GM12865 (cell line): ENCODE measurements at places on chromosomes 5 and 9.

- no peak for DNase-seq
These were observed 410.3 kb downstream of the DTWD2 start for GRCh38 chr5:118578093-118578492.

DNA sequence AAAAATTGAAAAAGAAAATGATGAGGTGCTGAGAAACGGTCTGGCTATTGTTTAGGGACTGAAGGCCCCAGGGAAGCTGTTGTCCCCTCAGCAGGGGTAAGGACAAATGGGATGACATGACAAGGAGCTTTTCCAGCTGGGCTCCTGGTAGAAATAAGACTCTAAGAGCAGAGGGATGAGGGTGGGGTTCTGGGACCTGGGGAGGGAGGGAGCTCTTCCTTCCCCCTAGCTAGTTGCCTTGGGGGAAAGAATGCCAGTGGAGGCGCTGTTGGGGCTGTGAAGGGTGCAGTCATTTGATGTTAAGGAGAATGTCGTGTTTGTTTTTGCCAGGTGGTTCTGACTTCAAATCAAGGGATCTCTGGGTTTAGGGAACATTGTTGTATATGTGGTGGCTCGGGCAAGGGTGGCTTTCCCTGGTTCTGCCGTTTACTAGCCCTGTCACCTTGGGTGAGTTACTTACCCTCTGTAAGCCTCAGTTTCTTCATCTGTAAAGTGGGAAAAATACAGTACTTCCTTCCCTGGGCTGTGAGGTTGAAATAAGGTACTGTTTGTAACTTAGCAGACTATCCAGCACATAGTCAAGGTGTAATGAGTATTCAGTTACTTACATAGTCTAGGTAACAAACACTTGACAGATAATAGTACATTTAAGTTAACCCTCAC, 47.8 kb downstream of the WWC1 start:
- DNase-seq, result no peak

GRCh38 chr9:97759581-97760288, 62.6 kb upstream of the XPA start:
- DNase-seq, result no peak

GRCh38 chr5:128962211-128962610, 3.1 kb upstream of the SLC27A6 start:
- DNase-seq, result no peak

- no peak for DNase-seq
These were observed 49.3 kb downstream of the ALG2 start for GRCh38 chr9:99172124-99173091.

- peak; percentile 40 for DNase-seq
These were observed 500.0 kb upstream of the C9orf72 start for GRCh38 chr9:28073270-28073669.

- no peak for DNase-seq
These were observed 13.8 kb downstream of the CSNK1A1 start for GRCh38 chr5:149537374-149537975.

DNA sequence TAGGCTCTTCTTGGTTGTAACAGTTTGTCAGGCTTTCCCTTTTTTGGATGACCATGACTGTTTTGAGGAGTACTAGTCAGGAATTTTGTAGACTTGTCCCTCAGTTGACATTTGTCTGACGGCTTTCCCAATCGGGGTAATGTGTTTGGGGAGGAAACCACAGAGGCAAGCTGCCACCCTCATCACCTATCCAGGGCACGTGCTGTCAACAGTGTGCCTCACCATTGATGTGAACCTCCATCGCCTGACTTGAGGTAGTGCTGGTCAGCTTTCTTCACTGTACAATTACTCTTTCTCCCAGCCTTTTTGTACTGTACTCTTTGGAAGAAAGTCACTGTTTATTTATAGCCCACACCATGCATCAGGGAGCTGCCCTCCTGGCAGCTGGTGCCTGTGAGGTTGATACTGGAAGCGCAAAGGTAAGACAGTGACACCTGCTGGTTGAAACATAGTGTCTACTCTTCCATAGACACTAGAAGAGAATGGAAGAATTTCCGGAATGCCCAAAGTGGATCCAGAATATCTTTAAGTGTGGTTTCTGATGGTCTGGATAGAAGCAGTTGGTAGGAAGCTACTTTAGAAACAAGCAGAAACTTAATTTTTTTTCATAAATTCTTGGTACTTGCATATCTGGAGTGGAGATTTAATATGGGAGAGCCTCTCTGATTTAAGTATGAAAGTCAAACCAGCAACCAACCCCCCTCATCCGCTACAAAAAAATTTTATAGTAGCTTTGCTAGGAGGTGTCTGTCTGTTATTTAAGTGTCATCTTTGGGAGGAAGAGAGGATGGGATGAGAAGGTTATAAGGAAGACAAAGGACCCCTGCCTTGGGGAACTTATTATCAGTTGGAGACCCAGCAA, 69.3 kb downstream of the SNX30 start:
- DNase-seq, result peak; percentile 61

DNA sequence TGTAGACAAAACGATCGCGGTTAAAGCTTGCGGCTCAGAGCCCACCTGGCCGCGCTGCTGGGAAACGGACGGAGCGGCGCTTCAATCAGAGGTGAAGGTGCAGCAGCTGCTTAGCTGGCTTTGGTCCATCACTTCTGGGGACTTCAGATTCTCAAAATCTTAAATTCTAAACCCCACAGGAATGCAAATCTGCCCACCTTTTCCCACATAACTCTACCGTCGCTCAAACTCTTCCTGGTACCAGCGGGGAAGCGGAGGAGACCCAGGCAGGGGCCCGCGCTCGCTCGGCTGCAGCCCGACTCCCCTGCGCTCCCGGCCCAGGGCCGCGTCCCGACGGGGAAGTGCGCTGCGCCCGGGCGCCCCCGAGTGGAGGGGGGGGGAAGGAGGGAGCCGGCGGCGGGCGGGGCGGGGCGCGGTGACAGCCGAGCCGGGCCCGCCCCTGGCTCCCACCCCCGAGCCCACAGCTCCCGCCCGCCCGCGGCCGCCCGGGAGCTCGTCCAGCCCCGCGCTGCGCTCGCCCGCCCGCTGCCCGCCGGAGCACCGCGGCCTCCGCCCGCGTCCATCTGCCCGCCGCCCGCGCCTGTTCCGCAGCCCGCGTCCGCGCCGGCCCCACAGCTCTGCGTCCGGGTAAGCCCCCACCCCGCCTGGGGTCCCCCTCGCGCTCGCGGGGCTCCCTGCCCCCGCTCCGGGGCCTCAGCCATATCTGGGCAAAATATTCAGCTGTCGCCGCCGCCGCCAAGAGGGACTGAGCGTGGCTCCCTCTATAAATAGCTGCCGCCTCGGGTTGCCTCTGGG, at the start of gene TMOD1:
TMOD1 (plus strand) TSS at position 490 of the 795 bp plus-strand sequence. CDS start 22,523 bp downstream, outside the sequence.
- peak; percentile 88 for DNase-seq

- no peak for DNase-seq
These were observed 16.8 kb upstream of the PHF19 start for GRCh38 chr9:120893611-120894307.

- DNase-seq, result peak; percentile 15
These were observed 443.0 kb downstream of the ACTL7B start for GRCh38 chr9:108412755-108413154.

DNA sequence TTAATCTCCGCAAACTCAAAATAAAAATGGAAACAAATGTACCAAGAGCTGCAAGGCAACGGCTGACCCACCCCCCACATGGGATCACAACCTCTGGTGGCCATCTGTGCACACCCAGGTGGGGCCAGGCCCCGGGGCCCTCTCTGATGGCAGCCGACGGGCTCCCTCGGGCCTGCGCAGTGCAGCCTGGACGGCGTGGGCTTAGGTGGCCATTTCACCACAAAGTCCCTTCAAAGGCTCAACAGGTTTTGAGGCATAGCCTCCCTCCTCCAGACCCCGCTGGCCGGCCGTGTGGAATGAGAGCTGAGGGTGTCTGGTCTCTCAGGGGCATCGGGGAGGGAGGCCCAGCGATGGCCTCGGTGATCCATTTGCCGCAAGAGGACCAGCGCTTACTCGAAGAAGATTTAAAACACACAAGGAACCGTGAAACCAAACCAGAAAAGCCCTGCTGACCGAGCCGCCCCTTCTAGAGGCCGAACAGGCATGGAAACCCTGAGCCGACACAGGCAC, 42.7 kb upstream of the CEP72 start:
- DNase-seq, result no peak

GRCh38 chr5:77181596-77182304, 28.7 kb upstream of the PDE8B start:
- DNase-seq, result no peak

GRCh38 chr9:6383551-6384225, 29.3 kb upstream of the UHRF2 start:
- no peak for DNase-seq

- DNase-seq, result no peak
These were observed 81.1 kb downstream of the RMI1 start for GRCh38 chr9:84061613-84062193.

DNA sequence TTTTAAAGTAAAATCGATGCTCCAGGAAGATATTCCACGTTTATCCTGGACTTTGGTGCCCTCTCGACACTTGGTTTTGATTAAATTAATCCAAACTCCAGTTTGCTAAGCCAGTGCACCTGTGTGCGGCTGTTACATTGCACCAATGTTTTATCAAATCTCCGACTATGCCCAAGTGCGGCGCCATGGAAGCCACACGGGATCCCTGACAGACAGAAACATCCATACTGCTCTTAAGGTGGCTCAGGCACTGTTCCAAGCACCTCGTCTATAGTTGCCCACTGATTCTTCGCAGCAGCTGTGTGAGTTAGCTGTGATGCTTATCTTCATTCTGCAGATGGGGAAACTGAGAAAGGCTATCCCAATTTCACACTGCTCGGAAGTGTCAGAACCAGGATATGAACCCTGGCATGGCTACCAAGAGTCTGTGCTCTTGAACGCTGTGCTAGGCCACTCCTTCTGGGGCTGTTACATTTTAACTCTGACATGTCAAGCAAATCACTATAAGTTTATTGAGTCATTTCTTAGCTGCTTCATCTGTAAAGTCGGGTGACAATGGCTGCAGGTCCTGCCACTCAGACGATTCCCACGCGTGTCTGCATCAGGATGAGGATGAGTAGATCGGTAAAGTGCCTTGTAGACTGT, 113.0 kb downstream of the ADAMTS2 start:
- no peak for DNase-seq

DNA sequence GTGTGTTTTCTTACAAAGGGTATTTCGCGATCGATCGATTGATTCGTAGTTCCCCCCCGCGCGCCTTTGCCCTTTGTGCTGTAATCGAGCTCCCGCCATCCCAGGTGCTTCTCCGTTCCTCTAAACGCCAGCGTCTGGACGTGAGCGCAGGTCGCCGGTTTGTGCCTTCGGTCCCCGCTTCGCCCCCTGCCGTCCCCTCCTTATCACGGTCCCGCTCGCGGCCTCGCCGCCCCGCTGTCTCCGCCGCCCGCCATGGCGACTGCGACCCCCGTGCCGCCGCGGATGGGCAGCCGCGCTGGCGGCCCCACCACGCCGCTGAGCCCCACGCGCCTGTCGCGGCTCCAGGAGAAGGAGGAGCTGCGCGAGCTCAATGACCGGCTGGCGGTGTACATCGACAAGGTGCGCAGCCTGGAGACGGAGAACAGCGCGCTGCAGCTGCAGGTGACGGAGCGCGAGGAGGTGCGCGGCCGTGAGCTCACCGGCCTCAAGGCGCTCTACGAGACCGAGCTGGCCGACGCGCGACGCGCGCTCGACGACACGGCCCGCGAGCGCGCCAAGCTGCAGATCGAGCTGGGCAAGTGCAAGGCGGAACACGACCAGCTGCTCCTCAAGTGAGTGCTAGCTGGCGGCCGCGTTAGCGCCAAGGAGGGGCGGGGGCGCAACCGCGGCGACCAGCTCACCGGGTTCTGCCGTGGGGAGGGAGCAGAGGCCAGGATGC, 480 bp downstream of the LMNB1 start:
- DNase-seq, result peak; percentile 87

DNA sequence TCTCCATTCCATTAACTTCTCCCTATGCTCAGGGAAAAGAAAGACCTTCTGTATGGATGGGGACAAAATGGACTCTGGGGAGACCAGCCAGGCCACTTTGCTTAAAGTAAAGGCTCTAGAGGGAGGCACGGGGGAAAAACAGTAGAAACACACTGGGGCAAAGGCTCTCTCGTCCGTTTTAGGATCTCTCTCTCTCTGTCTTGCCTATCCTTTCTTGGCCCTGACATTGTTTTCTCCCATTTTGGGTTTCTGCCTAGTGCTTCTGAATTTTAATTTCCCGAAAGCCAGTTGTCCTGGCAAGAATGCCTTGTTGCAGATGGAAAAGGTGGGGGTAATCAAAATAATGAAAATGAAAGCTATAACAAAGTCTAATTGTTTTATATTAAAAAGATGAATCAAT, 28.2 kb downstream of the NMUR2 start:
- no peak for DNase-seq

DNA sequence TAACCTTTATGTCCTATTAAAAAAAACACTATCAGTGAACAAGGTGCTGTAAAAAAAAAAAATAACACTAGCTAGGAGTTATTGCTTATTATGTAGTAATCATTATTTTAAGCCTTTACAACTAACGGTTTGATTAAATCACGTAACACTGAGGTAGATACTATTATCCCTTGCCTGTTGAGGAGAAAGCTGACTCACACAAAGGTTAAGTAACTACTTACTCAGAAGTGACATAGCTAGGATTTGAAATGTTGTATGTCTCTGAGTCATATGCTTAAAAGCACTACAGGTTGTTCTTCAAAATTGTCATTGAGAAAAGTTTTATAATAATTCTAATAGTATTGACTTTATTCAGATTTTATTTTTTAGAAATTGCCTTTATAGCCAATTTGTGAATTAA, 8.8 kb downstream of the TENT2 start:
- no peak for DNase-seq

GRCh38 chr9:127628758-127629467, 16.8 kb downstream of the STXBP1 start:
- no peak for DNase-seq

GRCh38 chr5:14457476-14457875, 124.1 kb upstream of the OTULINL start:
- DNase-seq, result no peak

DNA sequence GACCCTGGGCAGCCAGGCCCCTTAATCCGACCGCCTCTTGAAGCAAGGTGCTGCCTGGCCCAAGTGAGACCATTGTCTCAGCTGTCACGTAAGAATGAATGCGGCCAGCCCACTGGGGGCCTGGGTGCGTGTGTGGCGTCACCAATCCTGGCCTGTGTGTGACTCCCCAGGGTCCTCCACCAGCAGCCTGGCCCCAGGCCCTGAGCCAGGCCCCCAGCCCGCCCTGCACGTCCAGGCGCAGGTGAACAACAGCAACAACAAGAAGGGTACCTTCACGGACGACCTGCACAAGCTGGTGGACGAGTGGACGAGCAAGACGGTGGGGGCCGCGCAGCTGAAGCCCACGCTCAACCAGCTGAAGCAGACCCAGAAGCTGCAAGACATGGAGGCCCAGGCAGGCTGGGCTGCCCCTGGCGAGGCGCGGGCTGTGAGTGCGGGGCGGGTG, 124.2 kb downstream of the WNK2 start:
- no peak for DNase-seq
